Stimulated activated CD4-positive, alpha-beta T cell treated with anti-CD3 and anti-CD28 coated beads, TNF-alpha, amount 100 ng/mL, for 4 hours (primary cell): ENCODE measurements at places on chromosomes 16 and 17.

DNA sequence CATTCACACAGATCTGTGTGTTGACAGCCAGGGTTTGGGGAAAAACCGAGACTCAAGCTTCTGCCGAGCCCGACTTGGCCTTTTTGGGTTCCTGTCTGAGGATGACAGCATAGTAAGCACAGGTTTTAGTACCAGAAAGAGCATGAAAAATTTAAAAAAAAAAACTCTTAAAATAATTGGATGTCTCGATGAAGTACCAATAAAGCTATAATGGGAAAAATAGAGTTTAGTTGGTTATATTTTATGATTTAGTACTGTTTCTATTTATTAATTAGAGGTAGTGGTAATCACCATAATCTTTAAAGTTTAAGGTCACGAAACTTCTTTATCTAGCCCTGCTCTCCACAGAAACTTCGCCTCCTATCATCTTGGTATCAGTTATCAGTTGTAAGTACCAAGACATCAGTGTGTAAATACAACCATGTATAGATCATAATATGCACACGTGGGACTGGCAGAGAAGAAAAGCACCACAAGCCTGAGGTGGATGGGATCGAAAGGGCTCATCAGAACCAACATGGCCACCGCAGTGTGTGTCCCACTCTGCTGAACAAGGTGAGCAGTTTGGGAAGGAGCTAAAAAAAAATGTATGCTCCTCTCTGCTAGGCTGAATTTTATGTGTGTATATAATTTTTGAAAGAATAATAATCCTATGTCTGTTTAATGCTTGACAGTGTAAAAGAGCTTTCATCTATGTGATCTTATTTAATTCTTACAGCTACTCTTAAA is 14.4 kb upstream of the EEF2K start:
- DNase-seq = no peak

DNA sequence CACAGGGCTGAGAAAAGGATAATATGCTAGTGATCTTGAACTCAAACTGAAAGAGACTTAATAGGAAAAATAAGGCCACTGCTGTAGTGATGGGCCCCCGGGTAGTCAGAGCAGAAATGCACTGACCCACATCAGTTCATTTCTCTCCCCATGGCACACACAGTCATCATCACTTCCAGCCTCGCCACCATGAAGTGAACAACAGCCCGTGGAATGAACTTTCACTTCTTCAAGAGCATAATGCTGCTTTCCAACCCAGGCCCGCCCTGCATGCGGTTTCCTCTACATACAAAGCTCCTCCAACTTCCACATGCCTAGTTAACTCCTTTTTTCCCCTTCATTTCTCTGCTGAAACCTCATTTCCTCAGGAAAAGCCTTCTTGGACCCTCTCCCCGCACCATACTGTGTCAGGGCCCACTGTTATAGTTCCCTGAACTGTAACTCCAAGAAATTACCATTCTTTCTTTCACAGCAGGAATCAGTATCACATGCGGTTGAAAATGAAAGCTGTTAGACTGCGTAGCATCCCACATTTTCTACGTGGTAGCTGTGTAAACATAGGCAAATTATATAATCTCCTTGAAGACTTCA is 65.8 kb upstream of the SMIM36 start:
- DNase-seq = no peak

DNA sequence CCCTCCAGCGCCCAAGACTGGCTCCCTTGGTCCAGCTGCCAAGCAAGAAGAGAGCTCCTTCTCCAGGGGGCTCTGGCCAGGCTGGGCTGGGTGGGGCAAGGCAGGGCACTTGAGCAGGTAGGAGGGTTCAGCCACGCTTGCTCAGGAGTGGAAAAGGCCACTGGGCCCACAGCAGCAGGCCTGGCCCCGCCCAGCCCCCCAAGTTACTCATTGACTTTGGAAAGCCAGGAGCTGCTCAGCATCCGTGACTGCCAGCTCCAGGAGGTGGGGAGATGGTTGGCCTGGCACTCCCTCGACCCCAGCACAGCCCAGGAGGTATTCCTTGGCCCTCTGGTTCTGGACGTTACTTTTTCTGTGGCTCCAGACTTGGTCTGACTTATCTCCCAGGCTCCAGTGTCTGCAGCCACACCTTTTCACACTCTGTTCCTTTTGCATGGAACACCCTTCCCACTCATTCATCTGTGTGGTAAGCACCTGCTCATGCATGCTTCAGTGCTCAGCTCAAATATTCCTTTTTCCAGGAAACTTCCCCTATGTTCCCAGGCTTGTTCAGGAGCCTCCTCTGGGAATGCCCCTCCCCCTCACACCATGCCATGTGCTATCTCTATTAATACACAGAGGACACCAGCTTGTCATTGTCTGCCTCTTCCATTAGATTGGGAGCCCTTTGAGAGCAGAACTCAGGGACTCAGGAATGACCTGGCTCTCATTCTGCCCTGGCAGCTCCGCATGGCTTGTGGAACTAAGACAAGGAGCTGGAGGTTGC is at the start of gene CDH16:
CDH16 (minus strand) TSS at position 83 of the 766 bp plus-strand sequence. CDS start 820 bp downstream, outside the sequence.
- no peak for DNase-seq

DNA sequence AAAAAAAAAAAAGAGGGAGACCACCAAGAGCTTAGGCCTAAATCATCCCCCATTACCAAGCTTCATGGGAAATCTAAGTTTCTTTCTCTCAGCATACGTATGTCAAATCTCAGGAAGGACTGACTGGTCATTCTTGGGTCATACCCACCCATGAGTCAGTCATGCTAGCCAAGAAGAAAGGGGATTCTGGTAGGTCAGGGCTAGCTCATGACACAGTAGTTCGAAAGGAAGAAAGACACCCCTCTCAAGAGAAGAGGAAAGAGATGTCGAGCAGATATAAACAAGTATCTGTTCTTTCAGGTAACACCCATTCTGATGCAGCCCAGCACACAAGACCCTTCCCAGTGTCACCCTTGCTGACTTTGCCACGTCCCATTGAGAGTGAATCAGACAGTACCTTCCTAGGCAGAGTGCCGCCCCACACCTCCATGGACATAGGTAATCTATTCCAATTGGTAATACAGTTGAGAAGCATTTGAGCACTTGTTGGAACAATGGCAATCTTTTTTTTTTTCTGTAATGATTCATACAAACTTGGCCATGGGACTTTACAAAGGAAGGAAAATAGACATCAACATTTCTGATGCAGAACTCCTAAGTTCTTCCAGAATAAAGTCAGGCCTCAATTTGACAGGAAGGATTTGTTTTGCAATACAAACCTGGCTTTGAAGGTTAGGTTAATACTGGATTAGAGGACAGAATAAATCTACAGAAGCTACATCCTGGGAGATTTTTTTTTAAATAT is 38.2 kb downstream of the COPRS start:
- no peak for DNase-seq

GRCh38 chr16:56851671-56852400 is 13.2 kb upstream of the SLC12A3 start:
- DNase-seq = no peak

- no peak for DNase-seq
Measured at GRCh38 chr17:39701012-39701783, 1.3 kb downstream of the ERBB2 start.

DNA sequence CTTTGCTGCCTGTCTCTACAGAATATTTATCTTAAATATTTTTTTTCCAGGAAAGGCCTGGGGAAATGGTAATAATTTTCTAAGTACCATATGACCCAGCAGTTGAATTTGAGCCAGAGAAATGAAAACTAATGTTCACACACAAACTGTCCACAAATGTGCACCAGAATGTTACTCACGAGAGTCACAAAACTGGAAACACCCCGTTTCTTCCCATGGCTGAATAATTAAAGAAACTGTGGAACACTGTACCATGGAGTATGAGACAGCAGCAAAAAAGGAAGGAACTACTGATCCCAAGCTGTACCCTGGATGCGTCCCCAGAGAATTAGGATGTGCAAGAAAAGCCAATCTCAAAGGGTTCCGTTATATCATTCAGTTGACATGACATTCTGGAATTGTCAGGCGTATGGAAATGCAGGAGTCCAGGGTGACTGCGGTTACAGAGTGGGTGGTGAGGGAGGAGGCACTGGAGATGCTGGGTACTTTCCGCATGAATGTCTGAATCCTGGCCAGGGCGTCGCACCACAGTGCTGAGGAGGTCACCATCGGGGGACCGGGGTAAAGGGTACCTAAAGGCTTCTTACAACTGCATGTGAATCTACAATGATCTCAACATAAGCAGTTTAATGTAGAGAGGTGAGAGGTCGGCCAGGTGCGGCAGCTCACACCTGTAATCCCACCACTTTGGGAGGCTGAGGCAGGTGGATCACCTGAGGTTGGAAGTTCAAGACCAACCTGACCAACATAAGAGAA is 34.5 kb downstream of the USP22 start:
- no peak for DNase-seq

DNA sequence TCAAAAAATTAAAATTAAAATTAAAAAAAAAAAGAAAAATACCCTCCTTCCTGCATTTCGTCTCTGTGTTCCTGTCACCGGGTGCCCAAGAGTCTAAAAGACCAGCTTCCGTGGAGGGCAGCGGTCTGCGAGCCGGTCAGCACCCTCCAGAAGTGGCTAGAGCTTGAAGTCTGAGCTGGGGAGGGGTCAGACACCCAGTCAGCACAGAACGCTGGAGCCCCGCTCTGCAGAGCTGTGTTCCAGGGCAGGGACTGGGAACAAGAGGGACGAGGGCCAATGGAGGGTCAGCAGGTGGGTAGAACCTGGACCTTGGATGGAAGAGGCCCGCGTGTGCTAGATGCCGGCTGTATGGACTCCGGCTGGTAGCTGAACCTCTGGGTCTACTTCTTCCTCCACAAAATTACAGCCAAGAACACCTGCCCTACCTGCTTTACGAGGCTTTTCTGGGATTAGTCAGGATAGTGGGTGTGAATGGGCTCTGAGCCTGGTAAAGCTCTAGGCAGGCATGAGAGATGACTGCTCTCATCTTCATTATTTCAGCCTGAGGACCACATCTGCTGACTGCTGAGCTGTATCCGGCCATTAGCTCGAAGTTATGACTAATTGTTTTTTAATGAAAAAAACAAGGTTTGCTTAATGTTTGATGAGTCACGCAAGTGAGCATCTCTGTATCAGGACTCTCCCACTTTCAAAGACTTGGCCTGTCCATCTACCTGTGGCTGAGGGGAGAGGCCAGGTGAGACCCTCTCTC is 5.9 kb downstream of the TRPV1 start:
- DNase-seq = no peak

DNA sequence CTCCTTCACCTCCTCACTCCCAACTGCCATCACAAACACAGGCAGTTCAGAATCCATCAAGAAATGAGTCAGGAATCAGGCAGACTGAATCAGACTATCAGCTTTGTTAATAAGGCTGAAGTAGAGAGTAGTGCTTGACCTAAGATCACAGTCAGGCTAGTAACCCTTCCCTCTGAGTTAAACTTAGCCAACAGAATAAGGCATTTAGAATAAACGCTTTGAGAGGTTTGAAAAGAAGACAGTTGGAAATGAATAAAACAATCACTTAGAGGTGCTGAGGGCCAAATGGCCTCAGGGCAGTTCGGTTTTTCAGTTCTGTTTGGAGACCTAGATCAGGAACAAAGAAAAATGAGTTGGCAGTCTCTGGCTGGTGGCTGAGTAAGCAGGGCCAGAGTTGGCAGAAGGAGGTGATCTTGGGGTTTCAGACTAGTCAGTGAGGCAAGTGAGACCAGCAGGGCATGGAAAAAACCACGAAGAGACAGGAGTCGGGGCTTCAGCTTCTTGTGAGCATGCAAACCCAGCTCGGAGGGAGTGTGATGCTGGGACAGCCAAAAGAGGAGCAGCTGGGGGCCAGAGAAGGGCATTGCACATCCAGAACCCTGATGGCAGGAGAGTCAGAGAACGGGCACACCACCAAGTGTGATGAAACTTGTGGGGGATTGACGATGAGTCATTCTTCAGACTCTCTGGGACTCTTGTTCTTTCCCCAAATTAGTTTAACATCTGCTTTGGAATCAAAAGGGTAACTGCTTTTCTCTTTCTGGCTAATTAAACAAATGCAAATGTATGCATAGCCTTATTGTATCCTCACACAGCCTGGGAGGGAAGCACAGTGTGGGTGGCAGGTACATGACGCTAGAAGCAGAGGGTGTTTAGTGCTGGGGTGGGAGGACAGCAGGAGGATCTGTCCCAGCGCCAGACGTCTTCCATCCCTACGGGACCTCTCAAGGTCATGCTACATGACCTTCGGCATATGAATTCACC is 54.8 kb downstream of the SPECC1 start:
- no peak for DNase-seq

- no peak for DNase-seq
Measured at GRCh38 chr16:26457095-26457494, 609.6 kb upstream of the C16orf82 start.

GRCh38 chr17:72113751-72114150 is 7.1 kb upstream of the SOX9 start:
- no peak for DNase-seq

GRCh38 chr17:10772425-10773380 is 31.2 kb downstream of the TMEM238L start:
- DNase-seq = no peak

GRCh38 chr17:63445571-63445953 is 544 bp downstream of the CYB561 start:
- peak; percentile 29 for DNase-seq

DNA sequence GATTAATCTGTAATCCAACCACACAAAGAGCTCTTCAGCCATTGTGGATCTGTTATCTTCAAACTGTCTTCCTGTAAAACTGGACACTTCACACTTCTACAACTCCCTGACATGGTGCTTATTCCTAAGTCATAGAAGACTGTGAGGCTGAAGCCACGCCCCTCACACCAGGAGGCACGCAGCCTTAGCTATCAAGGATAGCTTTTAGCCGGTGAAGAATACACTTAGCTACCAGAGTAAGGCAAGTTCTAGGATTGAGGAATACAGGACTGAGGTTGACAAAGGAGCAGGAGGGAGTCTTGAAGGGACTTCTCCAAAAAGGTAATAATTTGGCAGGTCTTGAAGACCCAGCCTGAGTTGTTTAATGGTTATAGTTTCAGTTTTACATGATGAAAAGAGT is 79.8 kb upstream of the GAS7 start:
- no peak for DNase-seq

DNA sequence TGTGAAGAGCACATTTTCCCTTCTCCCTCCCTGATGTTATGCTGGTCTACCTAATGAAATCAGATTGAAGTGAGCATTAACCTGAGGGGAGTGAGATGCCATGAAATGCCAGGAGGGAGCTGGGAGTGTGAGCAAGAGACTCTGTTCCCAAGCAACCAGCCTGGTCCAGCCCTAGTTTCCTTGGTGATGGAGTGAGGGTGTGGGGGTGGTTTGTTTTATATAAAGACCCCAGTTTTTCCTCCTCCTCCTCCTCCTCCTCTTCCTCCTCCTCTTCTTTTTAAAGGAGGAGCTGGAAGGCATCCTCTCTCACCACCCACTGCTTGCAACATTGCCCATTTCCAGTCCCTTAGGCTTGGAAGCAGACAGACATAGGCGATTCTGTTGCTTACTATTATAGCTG is 97.1 kb downstream of the DNAH3 start:
- no peak for DNase-seq

DNA sequence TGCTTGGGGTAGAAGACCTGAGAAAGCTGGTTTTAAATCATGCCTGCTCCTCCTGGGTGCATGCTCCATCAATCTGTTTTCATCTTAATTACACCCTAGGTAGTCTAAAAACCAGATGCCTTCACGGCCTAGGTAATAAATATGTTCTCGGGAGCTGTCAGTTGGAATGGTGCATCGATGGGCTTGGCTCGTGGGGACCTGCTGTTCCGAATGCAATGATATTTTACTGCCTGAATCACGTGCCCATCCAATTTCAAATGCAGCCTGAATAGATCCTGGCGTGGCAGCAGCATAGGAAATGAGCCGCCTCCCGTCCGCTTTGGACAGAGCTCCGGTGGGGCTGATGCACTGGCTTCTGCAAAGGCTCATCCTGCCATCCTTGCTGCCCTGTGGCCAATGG is 18.8 kb upstream of the FAAP100 start:
- no peak for DNase-seq

GRCh38 chr17:1042486-1042885 is 45.6 kb downstream of the TIMM22 start:
- no peak for DNase-seq
